ENCODE measurements at places on chromosomes 3 and 15.

DNA sequence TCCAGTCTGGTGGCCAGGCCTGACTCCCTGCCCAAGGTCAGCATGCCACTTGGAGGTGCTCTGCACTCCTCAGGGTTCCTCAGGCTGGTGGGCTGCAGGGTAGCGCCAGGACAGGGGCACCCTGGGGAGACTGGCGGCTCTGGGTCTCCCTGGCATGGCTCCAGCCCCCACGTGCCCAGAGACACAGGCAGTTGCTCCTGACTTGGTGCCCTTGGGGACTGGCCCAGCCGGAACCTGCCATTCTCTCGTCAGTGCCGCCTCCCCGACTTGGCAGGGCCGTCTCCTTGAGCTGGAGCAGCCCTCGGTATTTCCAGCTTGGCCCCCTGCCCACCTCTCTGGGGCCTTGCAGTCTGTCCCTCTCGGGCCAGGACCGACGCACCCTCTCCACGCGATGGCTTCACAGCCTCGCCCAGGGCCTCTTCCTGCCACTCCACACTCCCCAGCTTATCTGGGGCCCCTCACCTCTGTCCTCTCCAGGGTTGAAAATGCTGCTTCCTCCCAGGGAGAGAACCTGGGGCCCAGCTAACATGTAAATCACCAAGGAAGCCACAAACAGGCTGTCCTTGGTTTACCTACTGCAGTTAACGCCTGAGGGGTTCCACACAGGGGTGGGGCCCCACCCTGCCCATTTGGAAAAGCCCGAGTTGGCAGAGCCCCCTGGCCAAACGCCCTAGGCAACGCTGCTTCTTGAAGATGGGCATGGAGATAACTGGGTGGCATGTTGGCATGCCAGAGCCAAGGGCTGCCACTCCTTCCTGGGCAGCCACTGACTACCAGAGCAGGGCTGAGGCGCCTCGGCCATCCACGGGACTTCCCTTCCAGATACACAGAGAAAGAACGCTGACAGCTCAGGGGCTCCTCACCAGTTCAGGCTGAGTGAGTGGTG lies 61.4 kb downstream of the SMAD6 start:
- DNase-seq = no peak

- no peak for DNase-seq
These were observed 88.2 kb upstream of the FLNB start for GRCh38 chr3:57919987-57920386.

DNA sequence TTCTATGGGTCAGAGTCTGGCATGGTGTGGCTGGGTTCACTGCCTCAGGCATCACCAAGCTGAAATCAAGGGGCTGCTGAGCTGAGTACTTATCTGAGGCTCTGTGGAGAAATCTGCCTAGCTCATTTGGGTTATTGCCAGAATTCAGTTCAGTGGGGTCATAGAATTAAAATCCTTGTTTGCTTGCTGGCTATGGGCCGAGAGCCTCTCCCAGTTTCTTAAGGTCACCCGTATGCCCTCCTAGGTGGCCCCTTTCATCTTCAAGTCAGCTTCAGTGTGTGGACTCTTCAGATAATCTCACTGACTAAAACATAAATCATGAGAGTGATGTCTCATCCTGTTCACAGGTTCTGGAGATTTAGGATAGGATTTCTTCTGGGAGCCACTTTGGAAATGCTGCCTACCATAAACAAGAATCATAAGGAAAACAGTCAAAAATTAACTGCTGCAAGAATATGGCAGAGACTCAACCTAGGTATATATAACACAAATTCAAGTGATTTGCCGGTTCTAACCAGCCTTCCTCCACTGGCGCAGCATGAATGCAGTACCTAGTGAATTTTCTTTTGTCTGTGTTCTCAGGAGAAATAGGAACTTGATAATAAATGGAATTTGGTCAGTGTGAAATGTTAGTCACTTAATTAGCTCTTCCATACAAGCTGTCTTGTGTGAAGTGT lies 5.3 kb downstream of the CP start:
- DNase-seq = no peak

DNA sequence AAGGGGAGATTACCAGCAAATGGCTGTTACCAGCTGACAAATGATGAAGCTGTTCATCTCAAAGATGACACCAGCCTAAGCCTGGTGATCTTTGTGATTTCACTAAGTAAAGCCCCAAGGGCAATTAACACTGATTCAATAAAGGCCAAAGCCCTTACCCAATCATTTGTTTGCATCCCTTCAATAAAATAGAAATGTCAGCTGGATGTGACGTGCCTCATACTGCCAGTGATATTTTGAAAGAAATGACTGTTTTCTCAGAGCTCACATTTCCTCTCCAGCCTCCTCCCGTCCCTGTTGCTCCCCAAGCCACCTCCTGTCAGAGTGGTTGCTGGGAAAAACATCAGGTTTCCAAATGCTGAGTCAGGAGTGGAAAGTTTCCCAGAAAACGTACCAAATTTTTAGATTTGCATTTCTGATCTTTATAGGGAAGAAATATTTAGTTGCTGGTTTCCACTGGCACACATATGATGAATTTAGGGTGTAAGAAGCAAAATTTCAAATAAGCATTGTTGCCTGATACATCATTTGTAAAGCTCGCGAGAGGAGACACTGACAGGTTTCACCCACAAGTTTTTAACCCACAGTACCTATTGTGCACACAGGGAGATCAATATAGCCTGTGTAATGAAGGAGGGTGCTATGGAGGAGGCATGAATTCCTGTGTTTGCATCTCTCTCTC lies 21.0 kb downstream of the C2CD4A start:
- no peak for DNase-seq

DNA sequence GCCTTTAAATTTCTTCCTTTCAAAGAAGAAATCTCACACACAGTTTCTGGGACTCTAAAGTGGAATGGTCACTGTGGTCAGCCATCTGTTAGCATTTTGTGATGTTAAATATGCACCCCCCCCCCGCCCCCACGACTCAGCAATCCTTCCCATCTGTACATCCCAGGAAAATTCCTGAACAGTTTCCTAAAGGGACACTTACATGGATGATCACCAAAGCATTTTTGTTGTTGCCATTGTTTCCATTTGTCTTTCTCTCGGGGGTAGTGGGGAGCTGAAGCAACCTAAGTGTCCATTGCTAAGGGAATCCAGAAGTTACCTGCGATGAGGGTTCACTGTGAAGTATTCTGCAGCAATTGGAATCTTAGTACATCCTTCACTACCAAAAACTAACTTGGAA lies 71.4 kb downstream of the TAFA4 start:
- no peak for DNase-seq

DNA sequence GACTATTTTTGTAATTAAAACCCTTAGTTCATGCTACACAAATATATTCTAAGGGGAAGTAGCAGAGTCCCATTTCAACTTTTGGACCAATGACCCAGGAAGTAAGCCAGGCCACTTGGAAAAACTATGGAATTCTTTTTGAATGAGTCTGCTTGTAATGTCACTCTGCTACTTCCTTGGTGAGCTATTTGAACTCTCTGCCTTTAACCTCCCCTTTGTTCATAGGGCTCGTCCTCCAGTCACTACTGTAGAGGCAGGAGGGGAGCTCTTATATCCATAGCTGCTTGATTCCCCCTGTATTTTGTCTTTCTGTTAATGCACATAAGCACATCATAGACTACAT lies 119.6 kb downstream of the UACA start:
- no peak for DNase-seq

GRCh38 chr15:50355619-50355905 lies 564 bp upstream of the GABPB1 start:
- no peak for DNase-seq

DNA sequence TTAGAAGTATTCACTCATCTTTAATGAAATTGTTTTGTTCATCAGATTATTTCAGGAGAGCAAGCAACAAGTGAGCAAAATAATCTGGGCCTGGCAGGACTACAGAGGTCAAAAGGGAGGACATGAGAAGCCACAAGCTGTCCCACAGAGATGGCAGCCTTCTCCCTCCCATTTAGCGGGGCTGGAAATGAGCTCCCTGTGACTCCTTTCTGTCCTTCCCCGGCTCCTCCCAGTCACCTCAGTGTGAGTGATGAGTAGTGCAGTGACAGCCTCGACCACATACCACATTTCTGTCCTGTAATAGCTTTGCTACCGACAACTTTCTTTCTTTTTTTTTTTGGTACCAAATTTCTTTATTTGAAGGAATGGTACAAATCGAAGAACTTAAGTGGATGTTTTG lies 38.0 kb downstream of the RAB7A start:
- DNase-seq = no peak

DNA sequence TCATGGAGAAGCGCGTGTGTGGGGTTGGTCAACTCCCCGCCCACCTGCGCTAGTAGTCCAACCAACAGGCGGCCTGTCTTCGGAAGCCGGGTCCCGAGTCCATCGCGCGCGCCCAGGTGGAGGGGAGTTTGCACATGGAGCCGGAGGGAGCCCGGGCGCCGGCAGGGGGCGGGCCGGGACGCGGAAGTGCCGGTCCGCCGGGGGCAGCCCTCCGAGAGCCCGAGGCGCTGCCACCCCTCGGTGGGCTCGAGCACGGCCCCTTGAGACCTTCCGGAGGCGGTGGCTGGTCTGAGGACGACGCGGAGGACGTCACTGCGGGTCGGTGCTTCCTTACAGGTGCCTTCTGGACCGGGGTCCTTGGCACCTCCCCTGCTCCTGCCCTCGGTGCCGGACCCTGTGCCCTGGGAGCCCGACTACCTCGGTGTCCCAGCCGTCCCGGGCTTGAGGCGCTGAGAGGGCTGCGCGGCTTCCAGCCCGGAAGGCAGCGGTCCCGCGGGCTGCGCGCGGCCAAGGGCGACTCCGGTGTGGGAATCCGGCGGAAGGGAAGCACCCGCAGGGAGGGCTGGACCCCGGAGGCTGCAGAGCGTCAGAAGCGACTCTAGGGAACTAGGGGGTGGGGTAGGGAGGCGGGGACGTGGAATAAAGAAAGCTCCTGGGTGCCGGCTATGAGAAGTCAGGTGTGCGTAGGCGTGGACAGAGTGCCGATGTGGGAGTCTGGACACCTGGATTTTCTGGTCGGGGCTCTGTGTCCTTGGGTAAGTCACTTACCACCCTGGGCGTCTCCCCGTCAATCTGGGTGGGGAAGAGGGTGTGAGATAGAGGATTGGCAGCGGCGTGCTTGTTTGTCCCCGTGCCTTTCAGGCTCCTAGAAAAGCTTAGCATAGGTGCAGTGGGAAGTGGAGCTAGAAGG lies 212.3 kb downstream of the FGF12 start:
- peak; percentile 25 for DNase-seq

DNA sequence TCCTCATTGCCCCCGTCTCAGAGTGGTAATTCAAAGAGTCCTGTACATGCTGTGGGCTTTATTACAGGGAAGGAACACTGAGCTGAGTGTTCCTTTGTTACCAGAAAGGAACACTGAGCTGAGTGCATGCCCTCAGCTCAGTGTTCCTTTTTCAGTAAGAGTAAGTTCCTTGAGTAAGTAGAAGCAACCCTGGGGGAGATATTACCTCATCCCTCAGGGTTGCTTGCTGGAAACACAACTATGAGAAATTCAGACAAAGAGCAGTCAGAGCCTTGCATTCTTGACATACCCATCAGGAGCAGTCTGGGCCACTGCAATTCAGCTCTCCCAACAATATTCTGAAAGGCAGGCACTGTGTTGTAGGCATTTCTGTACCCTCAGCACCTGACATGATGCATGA lies 17.0 kb downstream of the CHRM5 start:
- no peak for DNase-seq

DNA sequence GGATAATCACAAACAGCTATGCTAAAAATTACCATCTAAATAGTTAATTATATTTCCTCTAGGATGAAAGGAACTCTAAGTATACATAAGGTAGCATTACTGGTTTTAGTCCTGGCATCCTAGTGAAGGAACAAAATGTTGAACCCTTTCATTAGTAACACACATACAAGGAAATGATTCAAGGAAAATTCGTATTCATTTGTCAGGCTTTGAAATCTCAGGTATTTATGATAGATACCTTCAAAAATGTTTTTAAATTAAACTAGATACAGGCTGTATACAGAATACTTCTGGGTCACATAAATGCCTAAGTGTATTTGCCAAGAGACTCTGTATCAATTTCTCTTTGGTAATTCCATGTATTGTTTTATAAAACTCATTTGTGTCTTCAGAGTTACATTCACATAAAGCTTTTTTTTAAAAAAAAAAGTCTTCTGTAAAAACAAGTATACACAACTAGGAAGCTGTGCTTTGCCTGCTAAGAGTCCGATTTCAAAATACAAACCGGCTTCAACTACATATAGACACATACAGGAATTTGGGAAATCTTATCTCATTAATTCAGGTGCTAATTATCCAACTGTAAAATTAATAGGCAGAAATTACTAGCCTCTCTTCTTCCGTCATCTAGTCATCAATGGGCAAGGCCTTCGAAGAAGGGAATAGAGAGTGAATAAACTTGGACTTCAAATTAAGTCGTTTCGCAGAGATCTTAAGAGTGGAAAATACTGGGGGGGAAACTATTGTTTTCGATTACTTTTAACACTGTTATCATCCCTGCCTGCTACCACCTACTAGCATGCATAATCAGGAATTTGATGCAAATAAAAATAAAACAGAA lies 1.3 kb downstream of the SECISBP2L start:
- DNase-seq = no peak

GRCh38 chr3:95350049-95350448 lies 1287.2 kb downstream of the NSUN3 start:
- DNase-seq = no peak

- DNase-seq = no peak
These were observed 34.5 kb upstream of the TRPM1 start for GRCh38 chr15:31136016-31136415.

GRCh38 chr15:100681335-100681746 lies 79.0 kb downstream of the ASB7 start:
- no peak for DNase-seq

DNA sequence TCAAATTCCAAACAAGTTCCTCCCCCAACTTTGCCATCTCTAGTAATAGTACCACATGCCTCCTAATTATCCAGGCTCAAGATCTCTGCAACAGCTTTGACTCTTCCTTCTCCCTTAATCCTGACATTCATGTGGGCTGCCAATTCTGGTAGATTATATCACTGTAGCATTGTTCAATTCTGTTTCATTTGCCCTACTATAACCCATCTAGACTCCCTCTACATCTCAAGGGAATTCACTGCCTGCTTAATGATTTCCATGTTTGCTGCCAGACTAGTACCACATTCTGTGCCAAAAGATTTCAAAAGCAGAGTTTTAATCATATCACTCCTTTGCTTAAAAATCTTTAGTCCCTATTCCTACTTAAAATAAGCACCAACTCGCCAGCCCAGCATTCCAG lies 34.6 kb upstream of the PPIB start:
- DNase-seq = no peak

GRCh38 chr15:100598655-100599054 lies 3.3 kb downstream of the LINS1 start:
- DNase-seq = no peak

DNA sequence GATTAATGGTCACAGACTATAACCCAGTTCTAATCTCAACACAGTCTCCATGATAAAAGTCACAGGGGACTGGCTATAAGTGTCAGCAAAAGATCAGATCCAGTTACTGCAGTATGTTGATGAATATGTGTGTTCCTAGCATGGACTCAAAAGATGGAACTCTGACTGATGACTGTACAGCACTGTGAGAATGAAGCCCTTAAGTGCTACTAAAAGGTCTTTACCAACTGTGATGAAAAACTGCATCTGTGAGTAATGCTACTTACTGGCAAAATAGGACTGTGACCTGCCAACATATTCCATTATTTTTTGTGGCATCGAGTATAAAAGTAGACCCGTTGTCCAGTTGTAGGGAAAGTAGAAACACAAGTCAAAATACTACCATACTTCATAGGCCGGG lies 284.2 kb downstream of the ROBO2 start:
- DNase-seq = no peak

GRCh38 chr3:157566596-157566995 lies 63.4 kb upstream of the VEPH1 start:
- no peak for DNase-seq

Data from activated T-cell treated with anti-CD3 and anti-CD28 coated beads, Interleukin-2, amount 50 U/mL, for 24 hours (primary cell).